Stimulated activated CD4-positive, alpha-beta T cell treated with anti-CD3 and anti-CD28 coated beads, TNF-alpha, amount 100 ng/mL, for 4 hours (primary cell): ENCODE measurements at places on chromosomes 3 and 15.

GRCh38 chr3:17157713-17158112 lies 273.0 kb downstream of the PLCL2 start:
- no peak for DNase-seq

GRCh38 chr3:99211309-99211708 lies 309.8 kb upstream of the DCBLD2 start:
- no peak for DNase-seq

GRCh38 chr3:106447723-106448301 lies 579.0 kb upstream of the CBLB start:
- no peak for DNase-seq

DNA sequence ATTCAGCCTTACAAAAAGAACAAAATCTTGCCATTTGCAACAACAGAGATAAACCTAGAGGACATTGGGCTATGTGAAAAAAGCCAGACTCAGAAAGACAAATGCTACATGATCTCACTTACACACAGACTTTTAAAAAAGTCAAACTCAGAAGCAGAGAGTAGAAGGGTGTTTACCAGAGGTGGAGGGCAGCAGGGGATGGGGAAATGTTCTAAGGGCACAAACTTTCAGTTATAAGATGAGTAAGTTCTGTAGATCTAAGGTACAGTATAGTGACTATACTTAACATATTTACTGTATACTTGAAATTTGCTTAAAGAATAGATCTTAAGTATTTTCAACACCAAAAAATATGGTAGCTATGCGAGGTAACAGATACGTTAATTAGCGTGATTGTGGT lies 3.0 kb downstream of the MYEF2 start:
- DNase-seq, result no peak

DNA sequence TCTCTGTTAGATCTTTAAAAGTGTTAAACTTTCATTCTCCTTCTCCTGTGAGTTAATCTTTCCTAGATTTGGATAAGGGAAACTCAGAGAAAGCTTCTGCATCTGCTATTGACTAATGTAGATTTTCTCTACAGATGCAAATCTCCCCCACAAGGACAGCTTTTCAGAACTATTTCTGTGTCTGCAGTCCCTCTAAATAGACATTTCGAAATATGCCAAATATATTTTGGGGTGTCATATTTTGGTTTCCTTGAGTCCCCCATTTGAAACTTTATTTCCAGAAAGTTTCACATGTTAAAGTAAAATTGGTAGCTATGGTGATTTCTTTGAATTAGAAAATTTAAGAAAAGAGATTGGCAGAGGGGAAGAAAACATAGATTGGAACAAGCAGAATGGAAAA lies 852.3 kb upstream of the ALCAM start:
- DNase-seq, result no peak

GRCh38 chr15:63354821-63355650 lies 26.6 kb downstream of the CA12 start:
- DNase-seq, result no peak

- no peak for DNase-seq
Measured at GRCh38 chr3:46986055-46986730, 6.7 kb downstream of the NBEAL2 start.

DNA sequence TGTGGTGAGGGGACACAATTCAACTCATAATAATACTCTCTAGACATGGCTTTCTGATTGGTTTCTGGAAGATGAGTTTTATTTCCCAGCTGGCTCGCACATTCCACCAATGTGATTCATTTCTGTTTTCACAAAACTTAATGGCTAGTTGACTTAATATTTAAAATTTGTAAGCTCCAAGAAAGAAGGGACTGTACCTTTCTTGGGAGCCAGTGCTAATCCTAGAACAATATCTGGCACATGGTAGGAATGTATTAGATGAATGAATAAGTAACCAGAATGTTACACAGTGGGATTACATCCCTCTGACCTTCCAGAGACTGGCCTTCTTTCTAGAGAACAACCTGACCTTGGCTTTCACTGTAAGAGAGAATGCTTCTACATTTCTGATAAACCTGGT lies 262.8 kb downstream of the RORA start:
- DNase-seq, result no peak

- DNase-seq, result no peak
Measured at GRCh38 chr3:70947579-70947978, 635.1 kb upstream of the MDFIC2 start.

DNA sequence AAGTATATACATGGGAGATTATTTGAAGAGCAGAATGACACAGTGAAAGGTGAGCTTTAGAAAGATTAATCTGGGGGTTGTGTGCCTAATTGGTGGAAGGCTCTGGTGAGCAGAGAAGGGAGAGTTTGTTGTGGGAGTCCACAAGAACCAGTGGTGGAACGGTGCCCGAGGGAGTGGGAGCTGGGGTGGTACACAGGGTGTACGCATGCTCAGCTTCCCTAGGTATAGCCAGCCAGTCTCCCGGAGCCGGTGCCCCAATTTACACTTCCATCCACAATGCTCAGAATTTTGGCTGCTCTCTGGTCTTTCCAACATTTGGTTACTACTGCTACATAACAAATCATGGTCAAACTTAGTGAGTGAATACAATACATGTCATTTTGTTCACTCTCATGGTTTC lies 92.5 kb downstream of the MITF start:
- DNase-seq, result no peak

DNA sequence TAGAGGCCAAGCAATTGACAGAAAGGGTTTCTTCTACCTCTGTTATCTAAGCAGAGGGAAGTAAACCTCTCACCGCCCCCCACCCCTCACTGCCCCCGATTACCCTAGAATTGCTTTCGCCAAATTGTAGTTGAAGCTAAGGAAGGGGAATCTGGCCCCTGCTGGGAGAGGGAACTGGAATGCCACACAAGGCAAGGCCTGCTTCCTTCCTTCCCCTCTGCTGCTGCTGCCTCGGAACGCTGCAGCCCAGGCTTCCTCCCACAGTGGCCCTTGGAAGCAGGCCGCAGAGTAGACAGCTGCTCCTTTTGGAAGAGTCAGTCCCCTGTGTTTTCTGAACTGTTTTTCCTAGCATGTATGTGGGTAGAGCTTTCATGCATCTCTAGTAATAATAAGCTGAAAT lies 21.6 kb downstream of the RLBP1 start:
- no peak for DNase-seq

DNA sequence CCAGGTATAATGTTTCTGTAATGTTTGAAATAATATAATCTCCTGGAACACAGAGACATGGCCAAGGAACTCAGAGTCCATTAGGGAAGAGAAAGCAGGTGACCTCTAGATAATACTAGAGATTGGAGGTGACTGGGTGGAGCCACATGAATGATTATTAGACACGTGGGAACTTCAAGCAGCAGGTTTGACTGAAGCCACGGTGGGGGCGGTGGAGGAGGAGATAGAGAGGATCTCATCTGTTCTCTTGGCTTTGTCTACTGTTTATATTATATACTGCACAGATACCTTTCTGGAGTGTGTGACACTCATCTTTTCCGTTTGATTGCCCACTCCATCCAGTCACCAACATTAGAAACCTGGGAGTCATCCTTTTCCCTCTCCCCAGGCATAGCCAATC lies 33.7 kb downstream of the KIF7 start:
- no peak for DNase-seq

DNA sequence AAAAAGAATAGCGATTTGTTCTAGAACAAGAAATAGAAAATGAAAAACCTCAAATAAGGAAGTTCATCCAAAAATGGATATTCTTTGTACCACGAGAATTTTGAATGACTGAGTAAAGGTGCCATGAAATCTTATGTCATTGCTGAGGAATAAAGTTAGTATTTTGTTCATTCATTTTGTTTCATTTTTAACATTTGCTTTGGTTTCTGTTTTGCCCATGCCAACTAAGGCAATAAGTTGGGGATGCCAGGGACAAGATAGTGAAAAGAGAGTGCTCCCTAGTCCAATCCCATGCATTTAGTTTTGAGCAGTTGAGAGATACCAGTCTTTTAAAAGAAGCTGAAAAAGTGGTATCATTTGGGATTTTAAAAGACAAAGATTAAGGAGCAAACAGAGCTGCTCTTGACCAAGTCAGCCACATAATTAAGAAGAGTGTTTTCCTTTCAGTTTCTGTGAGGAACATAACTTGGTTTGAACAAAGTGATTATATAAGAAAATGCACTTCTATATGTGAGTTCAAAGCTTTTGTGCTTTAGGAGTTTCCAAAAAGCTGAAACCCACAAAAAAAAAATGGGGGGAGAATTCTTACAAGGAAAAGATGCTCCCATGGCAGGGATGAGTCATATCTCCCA lies 201.4 kb downstream of the PLOD2 start:
- DNase-seq, result no peak

GRCh38 chr3:89624494-89624893 lies 517.1 kb downstream of the EPHA3 start:
- DNase-seq, result no peak

DNA sequence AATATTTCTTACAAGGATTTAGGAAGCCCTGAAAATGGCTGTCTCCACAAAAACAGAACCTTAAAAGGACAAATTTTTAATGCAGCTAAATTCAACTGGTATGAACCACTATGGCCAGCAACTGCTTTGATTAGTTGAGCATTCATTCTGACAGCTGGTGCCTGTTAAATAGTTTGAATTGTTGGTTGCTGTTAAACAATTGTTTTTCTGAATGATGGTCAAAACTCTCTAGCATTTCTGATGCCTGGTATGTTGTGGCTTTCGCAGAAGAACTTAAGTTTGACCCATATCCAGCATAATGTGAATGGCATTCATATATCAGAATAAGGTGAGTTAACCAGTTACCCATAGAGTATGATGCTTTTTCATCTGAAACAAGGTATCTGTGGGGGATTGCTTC lies 138.4 kb downstream of the MEIS2 start:
- DNase-seq, result no peak

DNA sequence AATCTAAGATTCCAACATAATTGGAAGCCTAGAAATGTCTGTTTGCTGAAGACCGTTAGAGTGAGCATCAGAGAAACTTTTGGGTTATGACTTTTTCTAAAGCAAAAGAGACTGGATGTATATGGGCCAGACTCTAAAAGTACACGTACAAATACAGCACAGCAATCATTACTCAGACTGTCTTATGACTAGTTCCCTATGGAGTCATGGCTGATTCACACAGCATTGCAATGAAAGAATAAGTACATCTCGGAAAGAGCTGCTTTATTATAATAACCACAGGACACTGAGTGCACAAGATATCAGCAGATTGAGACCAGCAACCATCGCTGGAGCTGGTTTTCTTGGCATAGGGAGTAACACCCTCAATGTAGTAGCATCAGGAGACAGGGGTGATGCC lies 618.6 kb downstream of the NLGN1 start:
- no peak for DNase-seq

GRCh38 chr15:100859970-100860828 lies 19.4 kb upstream of the ALDH1A3 start:
- no peak for DNase-seq

DNA sequence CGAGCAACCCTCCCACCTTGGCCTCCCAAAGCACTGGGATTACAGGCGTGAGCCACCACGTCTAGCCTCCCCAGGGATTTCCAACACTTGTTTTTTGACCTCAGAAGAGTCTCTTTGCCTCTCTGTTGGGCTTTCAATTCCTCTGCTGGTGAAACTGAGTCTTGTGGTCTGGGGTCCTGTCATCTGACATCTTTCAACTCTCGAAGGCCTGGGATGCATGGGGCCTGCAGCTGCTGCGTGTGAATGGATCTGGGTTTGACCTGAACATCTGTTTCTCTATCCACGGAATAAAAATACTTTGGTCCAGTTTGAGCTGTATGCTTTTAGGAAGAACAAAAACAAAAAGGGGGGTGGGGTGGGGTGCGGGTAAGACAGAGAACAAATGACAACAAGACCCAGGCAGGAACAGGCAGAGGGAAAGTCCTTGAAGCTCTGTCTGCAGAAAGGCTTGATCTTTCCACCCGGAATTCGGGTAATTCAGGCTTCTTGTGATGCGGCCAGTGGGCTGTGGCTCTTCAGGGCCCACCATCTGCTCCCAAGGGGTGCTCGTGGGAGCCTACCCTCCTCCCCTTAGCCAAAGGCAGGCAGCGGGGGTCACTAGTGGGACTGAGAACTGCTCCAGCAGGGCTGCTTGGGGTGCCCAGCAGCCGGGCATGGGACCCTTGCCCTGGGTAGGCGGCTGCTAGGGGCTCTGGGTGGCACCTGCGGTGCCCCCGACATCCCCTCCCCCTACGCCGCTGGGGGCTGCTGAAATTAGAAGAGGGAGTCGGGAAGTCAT lies 71.5 kb downstream of the SLC12A8 start:
- no peak for DNase-seq

- DNase-seq, result no peak
Measured at GRCh38 chr15:57607570-57608000, 15.9 kb downstream of the MYZAP start.

DNA sequence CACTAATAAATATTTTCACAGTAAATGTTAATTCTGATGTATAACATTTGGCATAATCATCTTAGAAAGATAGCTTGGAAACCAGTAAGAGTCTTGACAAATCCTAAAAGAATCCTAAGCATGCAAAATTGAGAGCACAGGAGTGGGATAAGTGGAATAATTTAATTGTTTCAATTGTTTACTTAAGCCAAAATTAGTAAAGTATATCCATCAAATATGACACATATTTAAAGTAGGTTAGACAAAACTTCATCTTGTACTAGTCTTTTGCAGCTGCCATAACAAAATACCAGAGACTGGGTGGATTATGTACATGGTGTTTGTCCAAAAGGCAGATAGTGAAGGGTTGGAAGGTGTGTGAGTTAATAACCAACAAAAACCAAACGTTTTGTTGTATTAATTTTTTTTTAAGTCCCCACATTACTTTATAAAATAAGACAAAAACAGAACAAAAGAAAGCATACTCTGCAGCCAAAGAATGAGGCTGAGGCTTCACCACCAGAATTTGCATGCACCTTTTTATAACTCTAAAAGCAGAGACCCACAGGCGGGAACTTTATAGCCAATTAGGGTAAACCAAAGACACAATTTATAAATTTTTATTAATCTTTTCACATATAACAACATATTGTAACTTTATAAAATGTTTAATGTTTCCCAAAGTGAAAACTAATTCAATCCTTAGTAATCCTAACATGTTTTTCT lies 41.9 kb upstream of the CD200R1L start:
- no peak for DNase-seq

GRCh38 chr3:72848703-72849081 lies 447 bp upstream of the SHQ1 start:
- DNase-seq, result no peak
